NCI-H2029 treated with DMSO at 0.1 percent for 48 hours (cell line): ENCODE measurements at places on chromosomes 1 and 21.

DNA sequence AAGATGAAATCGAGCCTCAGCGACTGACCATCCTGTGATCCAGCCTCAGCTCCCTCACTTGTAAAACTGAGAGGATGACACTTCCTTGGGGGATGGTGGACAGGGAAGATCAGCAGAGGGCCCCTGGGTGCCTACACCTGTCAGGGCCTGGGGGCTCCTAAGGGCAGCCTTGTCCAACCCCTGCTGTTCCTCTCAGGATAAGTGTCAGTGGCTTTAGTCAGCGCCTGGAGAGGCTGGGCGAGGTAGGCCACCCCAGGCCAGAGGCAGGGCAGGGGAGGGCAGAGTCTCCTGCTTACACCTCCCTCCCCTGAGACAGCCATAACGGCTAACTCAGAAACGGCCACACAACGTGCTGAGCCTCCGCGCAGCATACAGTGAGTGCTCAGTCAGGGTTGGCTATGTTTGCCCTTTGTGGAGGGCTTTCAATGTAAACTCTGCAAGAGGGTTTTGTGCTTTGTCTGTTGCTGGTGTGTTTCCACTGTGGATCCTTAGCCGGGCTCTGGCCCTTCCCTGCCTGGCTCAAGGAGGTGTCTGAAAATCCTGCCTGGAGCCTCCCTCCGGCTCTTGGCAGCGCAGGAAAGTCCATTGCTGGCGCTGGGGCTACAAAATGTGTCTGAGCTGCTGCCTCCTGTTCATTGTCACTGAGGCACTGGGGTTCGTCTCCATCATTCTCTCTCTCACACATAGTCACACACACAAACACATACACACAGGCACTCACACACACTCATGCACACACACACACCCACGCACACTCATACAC is 588.4 kb downstream of the PTPRU start:
- peak; percentile 39 for DNase-seq

DNA sequence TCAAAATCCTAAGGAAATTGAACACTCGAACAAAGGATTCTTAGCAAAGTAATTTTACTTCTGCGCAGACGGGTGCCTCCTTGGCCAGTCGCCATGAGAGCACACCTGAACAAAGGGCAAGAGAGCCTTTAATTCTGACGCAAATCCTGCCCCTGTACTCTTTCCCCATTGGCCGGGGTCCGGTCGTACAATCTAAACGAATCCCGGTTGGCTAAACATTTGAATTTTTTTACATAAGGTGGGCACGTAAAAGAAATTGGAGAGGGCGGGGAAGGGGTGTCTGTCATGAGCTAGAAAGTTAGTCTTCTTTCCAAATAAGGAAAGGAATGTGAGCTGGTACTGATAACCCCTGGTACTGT is 8.2 kb upstream of the IL22RA1 start:
- no peak for DNase-seq

DNA sequence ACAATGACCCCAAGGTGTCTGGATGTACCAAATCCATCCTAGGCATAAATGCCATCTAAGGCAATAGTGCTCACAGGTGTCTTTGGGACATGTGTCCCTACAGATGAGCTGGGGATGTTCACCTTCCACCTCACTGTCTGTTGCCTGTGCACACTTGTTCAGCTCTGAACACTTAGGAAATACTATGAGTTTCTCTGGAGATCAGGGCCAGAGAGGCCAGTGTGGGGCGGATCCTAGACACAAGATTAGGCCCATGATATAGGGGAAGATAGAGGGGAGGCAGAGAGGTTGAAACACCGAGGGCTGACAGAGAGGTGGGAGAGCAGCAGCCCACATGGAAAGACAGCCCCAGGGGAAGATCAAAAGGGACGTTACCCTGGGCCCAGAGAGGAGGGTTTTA is 25.6 kb downstream of the C1orf116 start:
- DNase-seq: no peak

- no peak for DNase-seq
Measured at GRCh38 chr1:77953907-77954306, 25.0 kb downstream of the FUBP1 start.

DNA sequence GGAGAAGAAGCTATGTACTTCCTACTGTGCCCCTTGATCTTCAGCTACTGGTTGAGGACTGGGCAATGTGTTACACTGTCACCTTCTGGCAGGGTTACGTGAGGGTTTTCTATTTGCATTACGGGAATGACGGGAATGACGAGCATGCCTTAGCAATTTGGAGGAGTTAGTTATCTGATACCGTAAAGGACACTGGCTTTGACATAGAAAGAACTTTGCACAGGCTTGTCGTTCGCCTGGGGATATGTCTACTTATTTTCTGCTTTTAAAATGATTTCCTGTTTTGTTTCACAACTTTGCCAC is 19.8 kb upstream of the ACBD6 start:
- no peak for DNase-seq
